ENCODE measurements at places on chromosomes 4 and X.

DNA sequence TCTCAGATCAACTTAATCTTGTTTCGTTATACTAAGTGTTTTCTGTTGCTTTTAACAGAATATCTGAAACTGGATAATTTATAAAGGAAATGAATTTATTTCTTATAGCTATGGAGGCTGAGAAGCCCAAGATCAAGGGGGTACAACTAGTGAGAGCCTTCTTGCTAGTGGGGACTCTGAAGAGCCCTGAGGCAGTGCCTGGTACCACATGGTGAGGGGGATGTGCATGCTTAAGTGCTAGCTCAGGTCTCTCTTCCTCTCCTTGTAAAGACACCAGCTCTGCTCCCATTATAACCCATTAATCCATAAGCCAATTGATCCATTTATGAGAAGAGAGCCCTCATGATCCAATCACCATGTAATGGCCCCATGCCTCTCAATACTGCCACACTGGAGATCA lies 17.9 kb downstream of the COX18 start:
- DNase-seq = no peak

DNA sequence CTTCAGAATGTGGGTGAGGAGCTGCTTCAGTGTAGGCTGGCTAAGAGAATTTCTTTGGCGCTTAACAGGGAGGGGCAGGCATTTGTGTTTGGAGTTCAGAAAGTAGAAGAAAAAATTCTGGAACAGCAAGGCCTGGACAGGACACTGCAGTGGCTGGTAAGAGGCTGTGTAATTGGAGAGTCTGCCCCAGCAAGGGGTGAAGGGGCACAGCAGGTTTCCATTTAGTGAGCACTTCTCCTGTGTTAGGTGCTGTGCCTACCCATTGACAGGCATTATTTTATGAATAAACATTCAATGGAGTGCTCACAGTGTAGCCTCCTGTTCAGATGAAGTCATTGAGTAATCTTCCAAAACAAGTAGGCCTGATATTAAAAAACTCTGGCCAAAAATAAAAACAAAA lies 10.7 kb upstream of the CPE start:
- no peak for DNase-seq

DNA sequence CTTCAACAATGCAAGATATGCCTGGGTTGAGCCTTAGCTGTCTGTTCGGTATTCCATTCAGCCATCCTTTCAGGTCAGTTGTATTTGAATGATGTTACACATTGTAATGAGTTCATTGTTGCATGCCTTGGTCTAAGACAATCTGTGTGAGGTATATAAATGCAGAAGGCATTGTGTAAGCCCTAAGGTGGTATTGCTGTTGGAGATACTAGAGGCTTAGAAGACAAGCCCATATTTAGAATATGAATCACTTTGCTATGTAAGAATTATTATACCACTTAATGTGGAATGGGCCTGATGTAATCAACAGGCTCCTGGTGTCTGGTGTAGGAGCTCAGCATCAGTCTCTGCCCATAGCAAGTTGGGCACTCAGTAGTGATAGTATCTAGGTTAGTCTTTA lies 473.4 kb upstream of the GNPDA2 start:
- no peak for DNase-seq

DNA sequence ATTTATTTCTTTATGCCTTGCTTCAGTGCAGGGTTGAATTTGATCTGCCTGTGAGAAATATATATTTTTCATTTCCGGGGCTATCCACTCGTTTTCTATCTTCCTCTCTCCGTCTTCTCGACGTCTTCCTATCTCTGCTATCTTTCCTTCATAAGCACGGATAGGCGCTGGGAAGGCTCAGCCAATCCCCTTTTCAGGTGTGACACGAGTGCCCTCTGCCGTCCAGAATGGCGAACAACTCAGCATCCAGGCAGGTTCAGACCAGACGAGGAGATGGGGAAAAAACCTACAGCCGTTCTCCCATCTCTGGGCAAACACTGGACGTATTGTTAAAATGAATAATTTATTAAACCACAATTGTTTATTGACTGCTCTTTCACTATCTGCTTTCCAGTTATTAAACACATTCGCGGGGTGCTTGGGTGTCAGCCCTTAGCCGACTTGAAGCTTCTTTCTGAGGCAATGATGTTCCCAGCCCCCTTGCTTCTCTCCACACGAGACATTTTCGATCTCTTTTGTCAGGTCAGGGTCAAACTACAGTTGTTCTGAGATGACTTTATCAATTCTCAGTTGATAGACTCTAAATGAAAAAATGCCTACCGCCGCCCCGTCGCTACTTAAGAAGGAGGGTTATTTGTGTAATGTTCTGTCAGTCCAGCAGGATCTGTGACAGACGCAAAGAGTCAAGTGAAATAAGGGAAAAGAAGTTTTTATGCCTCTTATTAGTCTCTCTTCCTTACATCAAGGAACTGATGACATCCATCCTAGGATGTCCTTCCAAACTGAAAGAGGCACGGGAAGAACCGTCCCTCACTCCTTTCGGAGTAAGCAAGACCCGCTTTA lies 96.3 kb upstream of the NOCT start:
- peak; percentile 36 for DNase-seq

DNA sequence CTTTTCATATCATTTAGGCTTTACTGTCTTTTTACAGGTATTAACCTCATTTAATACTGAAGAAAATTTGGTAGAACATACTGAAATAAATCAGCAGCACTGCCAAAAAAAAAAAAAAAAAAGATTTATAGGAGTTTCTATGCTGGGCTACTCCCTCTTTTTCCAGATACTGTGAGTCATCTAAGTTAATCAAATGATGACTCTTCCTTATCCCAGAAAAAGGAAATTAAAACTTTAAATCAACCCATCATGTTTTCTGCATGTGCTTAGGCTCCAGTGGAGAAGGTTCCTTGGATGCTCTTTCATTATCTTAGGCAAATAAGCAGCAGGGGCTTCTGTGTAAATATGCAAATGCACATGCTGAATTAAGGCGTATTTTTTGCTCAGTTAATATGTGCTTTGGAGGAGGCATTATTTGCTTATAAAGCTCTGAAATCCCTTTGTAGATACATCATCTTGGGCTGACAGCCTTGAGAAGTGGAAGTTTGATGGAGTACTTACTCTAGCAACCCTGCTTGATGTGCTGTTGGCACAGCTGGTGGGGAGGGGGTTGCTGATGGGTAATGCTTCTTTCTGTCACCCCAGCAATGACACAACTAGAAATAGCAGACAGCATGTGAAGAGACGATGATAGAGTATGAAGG lies 136.1 kb downstream of the C4orf33 start:
- no peak for DNase-seq

DNA sequence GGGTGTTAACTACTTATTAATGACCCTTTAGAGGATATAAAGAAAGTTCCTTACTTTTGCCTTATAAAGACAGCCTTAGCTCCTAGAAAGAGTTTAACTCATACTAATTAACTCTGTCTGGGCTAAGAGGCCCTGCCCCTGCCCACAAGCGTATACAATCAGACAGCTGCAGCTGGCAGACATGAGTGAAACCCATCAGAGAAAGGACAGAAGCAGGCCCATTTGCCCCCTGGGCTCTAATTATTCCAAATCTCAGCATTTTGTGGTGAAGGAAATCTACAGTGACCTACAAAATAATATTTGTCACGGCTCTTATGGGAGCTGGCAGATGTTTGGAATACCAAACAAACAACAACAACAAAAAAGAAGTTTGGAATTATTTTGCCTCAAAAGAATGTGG lies 71.8 kb downstream of the CHRDL1 start:
- no peak for DNase-seq

- DNase-seq = no peak
Measured at GRCh38 chr4:120443116-120443515, 376.5 kb upstream of the MAD2L1 start.

- DNase-seq = no peak
Measured at GRCh38 chr4:89486042-89486441, 178.4 kb upstream of the GPRIN3 start.

- no peak for DNase-seq
Measured at GRCh38 chr4:186746581-186746980, 22.9 kb upstream of the FAT1 start.

DNA sequence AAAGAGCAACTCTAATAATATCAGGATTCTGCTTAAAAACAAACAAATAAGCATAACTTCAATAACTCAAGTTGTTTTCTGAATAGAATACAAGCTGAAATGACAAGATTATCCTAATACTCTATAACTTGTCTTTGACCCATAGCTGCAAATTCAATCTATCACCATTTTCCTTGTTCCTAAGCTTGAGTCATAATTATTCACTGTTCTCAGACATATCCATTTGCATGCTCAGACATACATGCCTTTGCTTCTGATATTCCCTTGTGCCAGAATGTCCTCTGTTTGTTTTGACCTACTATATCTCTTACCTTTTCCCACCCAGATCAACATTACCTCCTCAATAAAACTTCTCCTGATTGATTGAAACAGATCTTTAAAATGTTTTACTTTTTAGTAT lies 109.7 kb downstream of the SNCA start:
- DNase-seq = no peak

- DNase-seq = no peak
Measured at GRCh38 chr4:108391701-108392455, 223.1 kb upstream of the LEF1 start.

- DNase-seq = no peak
Measured at GRCh38 chr4:152666946-152667345, 12.9 kb downstream of the TMEM154 start.

GRCh38 chrX:49165901-49166881 lies 3.6 kb downstream of the MAGIX start:
- DNase-seq = peak; percentile 59

GRCh38 chr4:158008551-158009218 lies 164.1 kb downstream of the GASK1B start:
- no peak for DNase-seq

GRCh38 chr4:86015412-86016350 lies 344.2 kb downstream of the MAPK10 start:
- no peak for DNase-seq

- DNase-seq = no peak
Measured at GRCh38 chrX:70129816-70130215, 3.4 kb upstream of the IGBP1 start.

DNA sequence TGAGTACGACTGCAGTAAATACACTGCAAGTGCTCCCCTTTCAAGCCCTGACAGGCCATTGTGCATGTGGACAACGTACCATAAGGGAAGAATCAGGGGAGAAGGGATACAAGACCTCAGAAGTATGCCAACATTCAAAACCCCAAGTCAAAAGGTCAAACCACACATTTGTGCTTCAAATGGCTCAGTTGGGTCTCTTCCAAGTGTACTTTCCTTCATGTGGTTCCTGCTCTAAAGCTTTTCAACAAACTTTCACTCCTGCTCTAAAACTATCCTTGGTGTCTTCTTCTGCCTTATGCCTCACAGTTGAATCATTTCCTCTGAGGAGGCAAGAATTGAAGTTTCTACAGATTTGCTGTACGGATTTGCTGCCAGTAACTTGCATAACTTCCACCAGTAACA lies 305.7 kb upstream of the SLIT2 start:
- no peak for DNase-seq

DNA sequence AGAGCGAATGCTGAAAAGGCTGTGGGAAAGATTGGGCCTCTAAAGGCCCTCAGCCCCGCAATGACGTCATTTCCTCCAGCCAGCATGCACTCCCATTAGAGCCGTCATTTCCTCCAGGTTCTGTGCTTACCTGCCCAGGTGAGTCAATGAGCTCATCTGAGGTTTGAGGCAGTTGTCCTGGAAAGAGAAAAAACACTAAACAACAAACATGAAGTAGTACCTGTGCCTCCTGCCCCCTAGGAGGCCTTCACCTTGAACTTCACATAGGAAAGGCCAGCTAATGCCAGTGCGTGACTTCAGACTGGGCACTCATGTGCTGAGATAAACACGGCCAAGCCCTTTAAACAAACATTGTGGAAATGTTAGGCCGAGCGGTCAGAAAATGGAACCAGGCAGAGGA lies 55.9 kb downstream of the FHDC1 start:
- no peak for DNase-seq

GRCh38 chrX:19616016-19616415 lies 100.7 kb upstream of the MAP3K15 start:
- DNase-seq = no peak

DNA sequence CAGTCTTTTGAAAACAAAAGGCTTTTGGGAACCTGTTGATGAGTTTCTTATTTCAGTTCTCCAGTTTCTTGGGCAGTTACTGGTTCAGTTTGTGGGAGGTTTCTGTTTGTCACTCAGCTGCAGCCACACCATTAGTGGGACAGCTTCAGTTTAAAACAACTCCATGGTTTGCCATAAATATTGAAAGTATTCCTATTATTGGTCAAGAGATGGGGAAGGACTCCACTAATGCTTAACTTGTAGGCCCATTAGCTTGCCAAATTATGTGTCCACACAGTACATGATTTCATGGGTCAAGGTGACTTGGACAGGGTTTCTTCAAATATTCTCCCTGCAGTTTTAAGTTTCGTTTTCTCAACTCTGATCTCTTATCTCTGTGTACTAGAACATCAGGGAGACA lies 15.5 kb upstream of the ASIC5 start:
- no peak for DNase-seq

DNA sequence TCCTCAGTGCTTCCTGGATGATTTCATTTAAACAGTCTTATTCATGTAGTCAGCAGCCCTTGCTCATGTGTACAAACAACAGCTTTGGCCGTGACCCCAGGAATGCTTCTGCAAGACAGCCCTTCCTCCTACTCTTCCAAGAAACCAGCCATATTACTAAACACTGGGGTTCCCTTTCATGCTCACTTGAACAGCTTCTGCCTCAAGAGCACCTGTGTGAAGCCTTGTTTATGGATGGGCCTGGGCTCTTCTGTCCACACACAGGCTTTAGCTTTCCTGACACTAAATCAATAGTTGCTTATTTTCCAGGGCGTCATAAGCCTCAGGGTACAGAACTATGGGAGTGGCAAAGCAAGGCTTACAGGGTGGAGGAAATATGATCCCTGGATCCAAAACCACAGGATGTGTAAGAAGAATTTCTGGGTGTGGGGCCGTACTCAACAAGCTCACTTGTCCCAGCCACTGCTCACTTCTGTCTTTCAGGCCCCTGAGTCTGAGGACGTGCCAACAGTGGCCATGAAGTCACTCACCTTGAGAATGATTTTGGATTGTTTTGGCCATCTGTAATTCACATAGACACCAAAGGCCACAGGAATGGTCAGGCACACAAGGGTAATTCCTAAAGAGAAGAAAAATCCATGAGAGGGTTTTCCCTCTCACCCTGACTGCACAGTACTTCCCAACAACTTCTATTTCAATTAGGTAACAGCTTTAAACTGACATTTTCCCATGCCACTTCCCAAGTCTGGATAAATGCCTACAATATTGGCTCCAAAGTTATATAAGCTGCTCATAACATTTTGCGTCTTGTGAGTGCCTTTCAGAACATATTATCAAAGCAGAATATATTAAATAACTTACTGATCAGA lies 17.7 kb downstream of the SLC10A6 start:
- no peak for DNase-seq

Data from right renal cortex interstitium (tissue), 3 donors.